ENCODE measurements at places on chromosomes 4 and X. TPM values are rescaled to one million over a fixed set of nuclear protein-coding genes. Genes with fewer than 3 reads are reported as not detected.

DNA sequence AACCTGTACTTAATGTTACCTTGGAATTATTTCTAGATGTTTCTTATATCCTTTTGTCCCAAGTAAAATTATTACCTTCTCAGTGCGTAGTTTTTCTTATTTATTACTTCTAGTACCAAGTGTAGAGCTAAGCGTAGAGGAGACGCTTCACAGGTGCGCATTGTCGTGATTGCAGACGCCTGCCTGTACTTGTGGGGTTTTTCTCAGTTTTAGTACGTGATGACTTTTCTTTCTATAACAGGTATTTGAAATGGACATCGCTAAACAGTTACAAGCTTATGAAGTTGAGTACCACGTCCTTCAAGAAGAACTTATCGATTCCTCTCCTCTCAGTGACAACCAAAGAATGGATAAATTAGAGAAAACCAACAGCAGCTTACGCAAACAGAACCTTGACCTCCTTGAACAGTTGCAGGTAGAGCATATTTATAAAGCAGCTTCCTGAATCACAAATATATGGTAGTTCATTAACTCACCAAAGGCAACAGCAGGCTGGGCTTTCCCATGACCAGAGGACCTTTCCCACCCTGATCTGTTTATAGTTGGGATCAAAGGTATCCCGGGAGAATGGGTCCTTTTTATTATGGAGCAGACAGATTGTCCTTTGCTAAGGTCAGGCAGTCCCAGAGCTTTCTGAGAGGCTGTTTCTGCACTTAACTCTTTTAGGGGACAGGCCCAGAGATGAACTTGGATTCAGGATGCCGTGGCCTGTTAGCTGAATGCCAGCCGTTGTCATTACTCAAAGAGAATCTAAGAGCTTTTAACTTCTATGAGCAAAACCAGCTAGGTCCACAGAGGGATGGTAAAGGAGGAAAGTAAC is 172.9 kb downstream of the PTTG2 start:
- no peak for DNase-seq
- H3K36me3 ChIP-seq, result no peaks in the 10 kb centered on the region
- no peak overlapping the region for H3K27ac ChIP-seq
- H3K4me1 ChIP-seq, result no peaks in the 10 kb centered on the region
- H3K4me3 ChIP-seq, result no peak overlapping the region
- H3K27me3 ChIP-seq, result no peaks in the 10 kb centered on the region

- H3K27me3 ChIP-seq, result no peaks in the 10 kb centered on the region
- H3K4me1 ChIP-seq, result peaks cover 9% of the 10 kb centered on the region
- H3K36me3 ChIP-seq, result no peaks in the 10 kb centered on the region
- peak overlapping the region; percentile 85 for H3K4me3 ChIP-seq
- H3K27ac ChIP-seq, result no peak overlapping the region
Measured at GRCh38 chr4:152936446-152937335, 568 bp downstream of the FHDC1 start.

GRCh38 chr4:18508786-18509185 is 487.2 kb upstream of the LCORL start:
- H3K4me3 ChIP-seq, result no peak overlapping the region
- H3K27ac ChIP-seq, result no peak overlapping the region
- no peaks in the 10 kb centered on the region for H3K27me3 ChIP-seq
- DNase-seq, result no peak

GRCh38 chr4:168849997-168850396 is 160.1 kb downstream of the CBR4 start:
- no peak overlapping the region for H3K4me3 ChIP-seq
- H3K27ac ChIP-seq, result no peak overlapping the region
- H3K36me3 ChIP-seq, result no peaks in the 10 kb centered on the region
- no peaks in the 10 kb centered on the region for H3K4me1 ChIP-seq

GRCh38 chr4:66157594-66157993 is 487.3 kb upstream of the EPHA5 start:
- H3K27me3 ChIP-seq, result no peaks in the 10 kb centered on the region
- no peak overlapping the region for H3K27ac ChIP-seq
- no peak for DNase-seq

DNA sequence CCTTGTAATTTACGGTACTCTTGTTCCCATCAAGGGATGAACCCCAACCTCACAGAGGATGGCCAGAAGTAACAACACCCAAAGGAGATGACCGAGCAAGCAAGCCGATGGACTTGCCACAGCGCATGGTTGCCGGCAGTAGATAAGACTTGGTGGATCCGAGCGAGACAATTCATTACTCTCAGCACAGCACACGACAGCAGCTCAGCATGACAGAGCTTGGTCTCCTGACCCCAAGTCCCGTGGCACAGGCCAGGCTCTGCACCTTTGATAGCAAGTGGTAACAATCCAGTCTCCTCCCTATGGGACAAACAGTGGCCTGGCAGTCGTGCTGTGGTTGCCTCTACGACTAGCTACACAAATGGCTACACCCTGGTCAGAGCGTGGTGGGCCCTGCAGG is 26.3 kb downstream of the RWDD4 start:
- no peak overlapping the region for H3K27ac ChIP-seq
- H3K4me1 ChIP-seq, result peaks cover 13% of the 10 kb centered on the region
- H3K4me3 ChIP-seq, result no peak overlapping the region
- DNase-seq, result no peak
- no peaks in the 10 kb centered on the region for H3K36me3 ChIP-seq

GRCh38 chr4:11470438-11471045 is 41.8 kb upstream of the HS3ST1 start:
- no peaks in the 10 kb centered on the region for H3K4me1 ChIP-seq
- no peaks in the 10 kb centered on the region for H3K36me3 ChIP-seq
- H3K4me3 ChIP-seq, result no peak overlapping the region
- no peak overlapping the region for H3K27ac ChIP-seq

TRPC3 gene
- not detected for total RNA-seq

GJB1 gene
- total RNA-seq, result not detected

GAGE1 gene
- not detected for total RNA-seq

MAGEB16 gene
- total RNA-seq, result not detected

CHIC2 gene
- total RNA-seq, result 52.3 TPM

GUCY1B1 gene
- total RNA-seq, result 3.1 TPM

MTNR1A gene
- not detected for total RNA-seq
